ENCODE measurements at places on chromosomes 6 and 20.

GRCh38 chr6:106114492-106114891 is 28.4 kb downstream of the PRDM1 start:
- no peak for DNase-seq

- no peak for DNase-seq
Observed at GRCh38 chr20:61347443-61347842, 95.4 kb downstream of the CDH4 start.

GRCh38 chr6:53466257-53466656 is 78.6 kb downstream of the GCLC start:
- DNase-seq = no peak

- DNase-seq = no peak
Observed at GRCh38 chr6:21710216-21710615, 116.7 kb downstream of the SOX4 start.

DNA sequence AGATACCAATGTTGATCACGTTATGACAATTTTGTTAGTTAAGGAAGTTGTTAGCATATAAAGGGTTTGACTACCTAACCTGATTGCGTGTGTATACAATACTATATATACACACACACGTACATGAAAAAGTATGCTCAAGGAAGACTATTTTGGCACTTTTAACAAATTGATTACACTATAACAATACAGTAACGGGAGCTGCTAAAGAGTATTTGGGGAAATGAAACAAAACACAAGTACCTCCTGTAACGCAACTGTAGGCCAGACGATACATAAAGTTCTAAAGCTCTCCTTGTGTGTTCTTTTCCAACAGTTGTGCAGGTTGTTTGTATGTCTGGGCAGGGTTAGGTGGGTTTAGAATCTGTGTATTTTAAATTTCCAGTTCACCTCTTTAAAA is 98.7 kb downstream of the PLEKHG1 start:
- DNase-seq = no peak
